Vagina (tissue), 2 donors: ENCODE measurements at places on chromosomes 12 and 14.

GRCh38 chr12:20250761-20251160 is 117.6 kb upstream of the PDE3A start:
- no peak for DNase-seq

DNA sequence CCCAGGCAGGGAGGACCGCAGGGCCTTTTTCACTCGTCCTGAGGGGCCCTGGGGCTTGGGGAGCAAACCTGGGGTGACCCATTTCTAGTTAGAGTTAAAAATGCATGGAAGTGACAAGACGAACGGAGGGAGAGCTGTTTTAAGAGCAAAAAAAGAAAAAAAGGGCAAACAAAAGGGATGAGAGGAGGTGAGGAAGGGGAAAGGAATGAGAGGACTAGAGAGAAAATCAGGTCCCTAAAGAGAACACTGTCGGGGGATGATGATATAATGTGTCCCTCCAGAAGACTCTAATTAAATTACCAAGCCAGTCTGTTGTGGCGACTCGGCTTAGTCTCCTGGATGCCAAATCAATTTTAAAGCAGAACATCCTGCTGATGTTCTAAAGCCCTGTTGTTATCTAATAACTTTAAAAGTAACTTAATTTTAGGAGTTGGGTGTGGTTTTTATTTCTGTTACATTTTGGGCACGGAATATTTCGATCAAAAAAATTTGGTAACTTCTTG is 1.1 kb downstream of the ANO6 start:
- DNase-seq = no peak

GRCh38 chr12:121196902-121197301 is 13.0 kb upstream of the P2RX4 start:
- no peak for DNase-seq

GRCh38 chr12:113154351-113154973 is 4.9 kb downstream of the CFAP73 start:
- no peak for DNase-seq

DNA sequence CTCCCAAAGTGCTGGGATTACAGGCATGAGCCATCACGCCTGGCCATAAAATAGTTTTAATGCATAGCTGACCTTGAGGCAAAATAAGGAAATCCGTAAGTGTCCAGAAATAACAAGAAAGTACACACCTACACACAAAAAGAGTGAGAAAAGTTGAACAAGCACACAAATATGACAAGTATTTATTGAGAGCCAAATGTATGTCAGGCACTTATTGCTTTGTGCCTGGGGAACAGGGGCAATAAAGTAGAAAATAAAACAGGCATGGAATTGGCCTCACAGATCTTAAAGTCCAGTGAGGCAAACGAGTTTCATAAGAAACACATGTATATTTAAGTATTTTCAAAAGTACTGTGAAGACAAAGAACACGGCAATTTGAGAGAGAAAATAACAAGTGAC is 103.7 kb downstream of the ERGIC2 start:
- no peak for DNase-seq

DNA sequence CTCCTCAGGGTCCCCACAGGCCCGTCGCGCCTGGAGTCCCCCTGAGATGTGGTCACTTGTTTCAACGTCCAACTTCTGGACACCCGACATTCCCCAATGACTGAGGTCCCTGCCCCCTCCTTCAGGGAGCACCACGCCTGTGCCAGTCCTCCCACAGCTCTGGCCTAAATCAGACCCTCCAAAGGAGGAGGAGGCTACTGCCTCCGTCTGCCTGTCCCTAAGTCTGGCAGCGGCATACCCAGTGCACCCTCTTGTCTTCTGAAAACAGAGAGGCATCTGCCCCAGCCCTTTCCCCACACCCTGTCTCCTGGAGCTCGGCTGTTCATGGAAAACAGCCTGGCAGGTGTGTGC is 46.2 kb downstream of the TESC start:
- no peak for DNase-seq

GRCh38 chr12:113932381-113933196 is 33.5 kb downstream of the RBM19 start:
- no peak for DNase-seq

GRCh38 chr12:106234449-106234848 is 13.4 kb downstream of the CKAP4 start:
- DNase-seq = no peak

GRCh38 chr12:98053202-98053601 is 462.2 kb upstream of the TMPO start:
- no peak for DNase-seq

- DNase-seq = no peak
These were observed 473.1 kb downstream of the PDZRN4 start for GRCh38 chr12:41661141-41661765.
